ENCODE measurements at places on chromosomes 11 and 22.

GRCh38 chr22:48104766-48105165 is 1342.3 kb downstream of the TBC1D22A start:
- DNase-seq, result no peak

DNA sequence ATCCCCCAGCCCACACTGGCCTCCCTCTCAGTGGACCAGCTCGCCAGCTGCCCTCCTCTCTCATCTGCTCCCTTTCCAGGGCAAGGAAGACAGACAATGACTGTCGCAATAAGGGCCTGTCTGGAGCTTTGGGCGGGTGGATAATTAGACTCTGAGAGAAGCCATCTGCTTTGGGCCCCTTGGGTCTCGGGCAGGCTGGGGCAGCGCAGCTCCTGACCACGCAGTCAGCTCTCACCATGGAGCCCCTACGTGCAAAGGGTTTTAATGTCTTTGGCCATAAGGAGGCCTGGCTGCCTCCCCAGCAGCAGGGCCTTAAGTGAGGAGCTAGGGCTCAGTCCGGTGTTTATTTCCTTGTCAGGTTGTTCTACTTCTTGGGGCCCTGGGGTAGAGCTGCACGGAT is 153.9 kb downstream of the CHST1 start:
- DNase-seq, result no peak

- no peak for DNase-seq
Observed at GRCh38 chr11:35084817-35085440, 54.0 kb upstream of the CD44 start.

DNA sequence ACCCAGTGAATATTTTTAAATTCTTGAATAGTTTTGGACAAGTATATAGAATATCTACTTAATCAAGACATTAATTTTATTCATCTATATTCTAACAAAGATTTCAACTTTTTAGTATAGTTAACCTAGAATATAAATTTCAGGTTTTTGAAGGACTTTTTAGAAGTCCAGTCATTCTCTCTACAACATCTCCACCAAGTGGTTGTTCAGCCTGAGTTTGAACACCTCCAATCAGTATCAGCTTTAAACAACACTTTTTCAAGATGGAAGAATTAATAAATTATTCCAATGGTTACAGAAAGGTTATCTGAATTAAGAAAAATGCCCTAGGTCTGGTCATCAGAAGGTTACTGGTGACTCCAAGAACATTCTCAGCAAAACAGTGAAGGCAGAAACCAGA is 31.8 kb downstream of the EIF3M start:
- DNase-seq, result no peak

GRCh38 chr11:42025121-42025803 is 565.8 kb upstream of the LRRC4C start:
- no peak for DNase-seq

GRCh38 chr22:28506150-28506535 is 173.5 kb downstream of the TTC28 start:
- no peak for DNase-seq

- DNase-seq, result no peak
Observed at GRCh38 chr22:33920197-33920540, at the start of gene LARGE1. Gene LARGE1, minus strand, starts transcription at chr22:33920476.

- DNase-seq, result peak; percentile 98
Observed at GRCh38 chr22:45163451-45164269, at the start of gene NUP50. Gene NUP50, plus strand, starts transcription at chr22:45163925. Its CDS starts 4,253 bp downstream, at chr22:45168178.

- no peak for DNase-seq
Observed at GRCh38 chr11:72189455-72190250, 2.3 kb upstream of the FOLR1 start.

- DNase-seq, result no peak
Observed at GRCh38 chr22:27298332-27298731, 503.2 kb downstream of the MN1 start.

DNA sequence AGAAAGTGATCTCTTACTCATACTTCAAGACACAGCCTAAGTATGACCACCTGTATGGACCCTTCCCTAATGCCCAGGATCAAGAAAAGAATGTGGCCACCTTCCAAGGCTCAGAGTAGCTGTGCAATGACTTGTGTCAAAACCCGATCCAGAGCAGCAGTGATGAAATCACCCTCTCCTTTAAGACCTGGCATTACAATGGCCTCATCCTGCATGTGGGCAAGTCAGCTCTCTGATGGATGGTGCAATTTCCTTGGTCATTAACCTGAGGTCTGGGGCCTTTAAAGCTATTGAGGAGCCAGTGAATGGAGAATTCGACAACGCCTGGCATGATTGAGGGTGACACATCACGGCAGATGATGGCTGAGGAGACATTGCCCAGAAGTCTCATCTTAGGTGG is 9.1 kb upstream of the TUBA8 start:
- DNase-seq, result no peak

- DNase-seq, result peak; percentile 63
Observed at GRCh38 chr11:723120-723883, 17.3 kb downstream of the EPS8L2 start.

DNA sequence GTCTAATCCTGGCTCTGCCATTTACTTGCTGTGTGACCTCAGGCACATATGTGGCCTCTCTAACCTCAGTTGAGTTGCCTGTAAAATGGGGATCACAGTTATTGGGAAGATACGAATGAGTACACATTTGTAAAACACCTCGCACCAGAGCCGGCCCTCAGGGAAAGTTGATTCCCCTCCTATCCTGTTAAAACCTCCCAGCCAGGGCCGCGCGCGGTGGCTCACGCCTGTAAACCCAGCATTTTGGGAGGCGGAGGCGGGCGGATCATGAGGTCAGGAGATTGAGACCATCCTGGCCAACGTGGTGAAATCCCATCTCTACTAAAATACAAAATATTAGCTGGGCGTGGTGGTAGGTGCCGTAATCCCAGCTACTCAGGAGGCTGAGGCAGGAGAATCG is 7.8 kb upstream of the MYBPC3 start:
- DNase-seq, result no peak

GRCh38 chr11:76190376-76190775 is 15.9 kb downstream of the WNT11 start:
- DNase-seq, result no peak

- no peak for DNase-seq
Observed at GRCh38 chr11:69696749-69697468, 6.9 kb downstream of the FGF19 start.

DNA sequence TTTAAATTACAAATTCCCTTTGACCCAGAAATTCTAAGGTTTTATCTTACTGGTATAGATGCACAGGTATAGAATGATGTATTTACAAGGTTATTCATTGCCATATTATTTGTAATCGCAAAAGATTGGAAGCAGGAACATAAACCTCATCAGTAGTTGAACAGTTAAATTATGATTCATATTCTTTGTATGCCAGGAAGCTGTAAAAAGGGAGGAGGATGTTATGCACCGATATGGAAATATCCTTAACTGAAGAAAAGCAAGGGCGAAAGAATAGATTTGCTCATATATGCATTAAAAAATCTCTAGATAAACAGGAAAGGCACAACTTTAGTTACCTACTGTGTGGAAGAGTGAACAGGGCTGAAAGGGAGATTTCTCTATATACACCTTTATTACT is 36.7 kb downstream of the PPFIA1 start:
- no peak for DNase-seq

- no peak for DNase-seq
Observed at GRCh38 chr11:48004456-48004855, 24.1 kb downstream of the PTPRJ start.

DNA sequence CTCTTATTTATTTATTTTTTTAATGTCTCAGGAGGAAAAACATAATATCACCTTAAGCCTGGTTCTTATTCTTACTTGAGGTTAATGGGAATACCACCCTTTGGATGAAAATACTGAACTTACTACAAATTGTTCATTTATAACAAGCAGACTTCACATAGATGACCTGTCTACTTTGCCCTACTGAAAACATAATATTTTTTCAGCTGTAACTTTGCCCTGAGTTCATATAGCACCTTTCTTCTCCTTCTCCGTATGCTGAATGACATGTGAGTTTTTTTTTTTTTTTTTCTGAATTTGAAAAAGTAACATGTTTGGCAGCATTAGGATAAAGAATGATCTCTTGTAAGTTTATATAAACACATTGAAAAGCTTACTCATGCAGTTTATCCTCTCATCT is 186.8 kb downstream of the TMEM135 start:
- no peak for DNase-seq

- DNase-seq, result no peak
Observed at GRCh38 chr22:34017205-34017604, 96.9 kb upstream of the LARGE1 start.

DNA sequence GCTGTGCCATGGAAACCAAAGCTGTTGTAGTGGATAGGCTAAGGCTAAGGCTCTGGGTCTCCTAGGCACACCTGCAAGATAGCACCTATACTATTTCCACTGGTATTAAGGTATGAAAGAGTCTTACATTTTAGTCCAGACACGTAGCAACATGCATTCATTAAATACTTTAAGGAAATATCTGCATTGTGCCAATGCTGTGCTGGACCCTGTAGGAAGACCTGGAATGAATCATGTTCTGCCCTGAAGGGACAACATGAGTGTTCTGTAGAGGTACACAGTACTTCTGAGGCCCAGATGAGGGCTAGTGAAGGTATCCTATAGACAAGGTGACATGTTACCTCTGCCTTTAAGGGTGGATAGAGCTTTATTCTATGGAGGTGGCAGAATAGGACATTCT is 35.2 kb upstream of the RRM1 start:
- DNase-seq, result no peak

DNA sequence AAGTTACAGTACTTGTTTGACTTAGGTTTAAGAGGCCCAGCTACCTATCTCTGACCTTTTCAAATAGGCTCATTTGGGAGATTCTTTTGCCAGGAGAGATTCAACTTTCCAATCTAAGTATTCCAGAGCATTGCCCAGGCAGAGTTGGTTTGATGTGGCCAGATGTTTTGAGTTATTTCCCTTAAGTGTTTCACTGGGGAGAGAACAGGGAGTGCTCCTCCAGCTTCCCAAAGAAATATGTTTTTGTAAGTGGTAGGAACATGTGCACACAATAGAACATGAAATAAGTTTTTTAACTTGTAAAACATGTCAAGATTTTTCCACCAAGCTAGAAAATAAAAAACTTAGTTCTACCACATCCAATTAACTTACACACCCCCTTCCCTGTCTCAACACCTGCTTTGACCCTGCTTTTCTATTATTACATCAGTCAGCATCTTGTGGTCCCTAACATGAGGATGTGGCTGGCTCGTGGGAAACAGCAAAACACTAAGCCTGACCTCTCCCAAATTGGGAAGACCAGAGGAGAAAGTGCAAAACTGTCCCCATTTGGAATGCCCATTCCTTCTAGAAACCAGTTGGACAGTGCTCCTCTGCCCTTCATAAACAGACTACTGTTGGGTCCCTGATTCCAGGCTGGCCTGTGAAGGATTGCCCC is 70.4 kb upstream of the RASSF10 start:
- DNase-seq, result no peak

DNA sequence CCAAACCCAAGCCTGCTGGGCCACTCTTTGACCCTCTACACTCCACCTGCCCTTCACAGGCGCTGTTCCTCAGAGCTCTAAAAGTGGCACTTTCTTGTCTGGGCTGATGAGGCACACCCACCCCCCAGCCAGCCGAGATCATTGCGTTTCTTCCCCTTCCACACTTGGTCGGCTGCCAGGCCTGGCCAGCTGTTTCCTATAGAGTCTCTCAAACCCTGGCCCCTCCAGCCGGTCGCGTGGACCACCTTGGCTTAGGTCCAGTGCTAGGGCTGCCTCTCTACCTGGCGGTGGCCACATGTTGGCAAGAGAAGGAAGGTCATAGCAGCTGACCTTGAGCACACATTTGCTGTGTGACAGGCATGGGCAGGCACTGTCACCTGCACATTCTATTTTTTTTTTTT is 60.6 kb downstream of the PPP6R2 start:
- DNase-seq, result no peak

GRCh38 chr22:42621505-42622002 is 6.9 kb upstream of the POLDIP3 start:
- peak; percentile 59 for DNase-seq

- DNase-seq, result no peak
Observed at GRCh38 chr11:72122607-72123006, 10.1 kb upstream of the ANAPC15 start.

GRCh38 chr11:18633256-18634139 is 644 bp downstream of the SPTY2D1 start:
- DNase-seq, result peak; percentile 27

GRCh38 chr11:67675058-67675747 is 780 bp upstream of the ALDH3B2 start:
- no peak for DNase-seq

DNA sequence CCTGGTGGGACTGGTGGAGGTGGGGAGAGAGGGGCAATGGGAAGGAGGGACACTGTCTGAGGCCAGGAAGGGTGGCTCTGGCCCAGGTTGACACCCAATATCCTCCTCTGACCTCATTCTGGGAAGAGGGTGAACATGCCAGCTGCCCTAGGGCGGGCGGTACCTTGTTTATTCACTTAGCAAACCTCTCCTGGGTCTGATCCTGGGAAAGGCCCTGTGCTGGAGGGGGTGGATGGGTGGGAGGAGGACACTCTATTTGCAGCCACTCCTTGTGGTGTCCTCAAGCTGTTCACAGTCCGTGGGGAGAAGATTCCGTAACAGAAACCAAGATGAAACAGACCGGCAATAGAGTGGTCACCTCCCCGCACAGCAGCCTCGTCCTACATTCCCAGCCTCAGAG is 49.7 kb upstream of the EIF3D start:
- no peak for DNase-seq

DNA sequence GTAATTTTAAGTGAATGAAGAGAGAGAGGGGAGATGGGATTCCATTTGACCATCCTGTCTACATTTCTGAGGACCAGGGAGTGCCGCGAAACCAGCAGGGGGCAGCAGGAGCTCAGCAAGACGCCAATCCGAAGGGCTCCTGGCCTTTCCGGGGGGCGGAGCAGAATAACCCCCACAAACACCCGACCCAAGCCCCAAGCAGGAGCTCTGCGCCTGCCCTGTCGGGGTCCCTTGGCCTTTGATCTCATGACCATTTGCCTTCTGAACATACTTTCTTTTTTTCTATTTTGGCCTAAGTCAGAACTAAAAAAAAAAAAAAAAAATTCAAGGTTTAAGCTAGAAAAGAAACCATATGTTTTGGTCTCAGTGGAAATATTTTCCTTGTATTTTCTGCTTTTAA is 21.9 kb upstream of the SCN2B start:
- DNase-seq, result peak; percentile 82

DNA sequence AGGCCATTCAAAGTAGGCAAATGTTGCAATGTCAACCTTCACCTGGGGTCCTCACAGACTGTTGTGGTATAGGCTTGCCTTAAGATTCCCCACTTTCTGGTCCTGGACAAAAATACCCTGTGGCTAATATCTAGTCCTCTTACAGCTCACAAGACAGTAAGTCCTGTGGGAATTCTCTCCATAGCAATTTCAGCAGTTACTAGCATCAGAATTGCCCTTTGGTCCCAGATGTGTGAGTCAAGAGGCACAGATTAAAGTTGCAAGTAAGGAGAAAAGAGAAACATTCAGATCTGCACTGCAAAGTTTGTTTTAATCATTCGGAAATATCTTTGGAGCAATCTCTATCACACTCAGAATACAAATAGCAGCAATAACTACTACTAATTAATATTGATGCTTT is 420.2 kb downstream of the NTM start:
- DNase-seq, result no peak
